ENCODE measurements at places on chromosomes 2 and 18.

- no peak for DNase-seq
These were observed 22.5 kb downstream of the BIRC6 start for GRCh38 chr2:32379352-32379751.

- DNase-seq: no peak
These were observed 49.7 kb upstream of the ST3GAL5 start for GRCh38 chr2:85938456-85938855.

DNA sequence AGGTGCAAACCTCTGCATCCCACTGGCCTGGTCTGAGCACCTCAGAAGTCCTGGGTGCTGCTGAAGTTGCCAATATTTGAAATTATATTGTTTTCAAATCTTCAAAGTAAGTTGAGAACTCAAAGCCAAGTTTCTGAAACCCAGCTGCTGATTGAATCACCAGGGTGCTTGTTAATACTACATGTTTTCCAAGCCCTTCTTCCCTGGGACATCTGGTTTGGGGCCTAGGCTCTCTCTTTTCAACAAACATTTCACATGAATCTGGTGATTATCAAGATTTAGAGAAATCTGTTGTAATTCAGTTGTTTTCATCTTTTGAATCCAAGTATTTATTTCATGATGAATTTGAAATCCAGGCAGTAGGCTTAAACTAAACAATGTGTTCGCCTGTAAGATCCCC lies 24.4 kb downstream of the MLPH start:
- no peak for DNase-seq

DNA sequence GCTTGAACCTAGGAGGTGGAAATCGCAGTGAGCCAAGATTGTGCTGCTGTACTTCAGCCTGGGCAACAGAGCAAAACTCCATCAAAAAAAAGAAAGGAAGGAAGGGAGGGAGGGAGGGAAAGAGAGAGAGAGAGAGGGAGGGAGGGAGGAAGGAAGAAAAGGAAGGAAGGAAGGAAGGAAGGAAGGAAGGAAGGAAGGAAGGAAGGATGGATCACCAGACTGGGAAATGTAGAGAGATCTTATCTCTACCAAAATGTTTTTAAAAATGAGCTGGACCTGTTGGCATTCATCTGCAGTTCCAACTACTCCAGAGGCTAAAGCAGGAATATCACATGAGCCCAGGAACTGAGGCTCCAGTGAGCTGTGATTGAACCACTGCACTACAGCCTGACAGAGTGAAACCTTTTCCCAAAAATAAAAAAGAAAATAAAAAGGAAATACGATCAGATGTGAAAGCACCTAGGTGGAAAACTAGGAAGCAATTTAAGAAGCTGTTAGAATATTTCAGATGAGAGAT lies 239.4 kb downstream of the CDH7 start:
- no peak for DNase-seq

DNA sequence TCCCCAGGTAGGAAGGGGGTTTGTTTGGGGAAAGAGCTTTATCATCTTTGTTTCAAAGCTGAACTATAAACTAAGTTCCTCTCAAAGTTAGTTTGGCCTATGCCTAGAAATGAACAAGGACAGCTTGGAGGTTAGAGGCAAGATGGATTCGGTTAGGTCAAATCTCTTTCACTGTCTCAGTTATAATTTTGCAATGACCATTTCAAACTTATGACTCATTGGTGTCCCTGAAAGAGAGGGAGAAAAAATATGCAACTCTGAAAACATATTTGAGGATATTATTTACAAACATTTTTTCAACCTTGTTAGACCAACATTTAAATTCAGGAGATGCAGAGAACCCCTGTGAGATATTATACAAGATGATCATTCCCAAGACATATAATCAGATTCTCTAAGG lies 95.7 kb downstream of the EFEMP1 start:
- DNase-seq: no peak

DNA sequence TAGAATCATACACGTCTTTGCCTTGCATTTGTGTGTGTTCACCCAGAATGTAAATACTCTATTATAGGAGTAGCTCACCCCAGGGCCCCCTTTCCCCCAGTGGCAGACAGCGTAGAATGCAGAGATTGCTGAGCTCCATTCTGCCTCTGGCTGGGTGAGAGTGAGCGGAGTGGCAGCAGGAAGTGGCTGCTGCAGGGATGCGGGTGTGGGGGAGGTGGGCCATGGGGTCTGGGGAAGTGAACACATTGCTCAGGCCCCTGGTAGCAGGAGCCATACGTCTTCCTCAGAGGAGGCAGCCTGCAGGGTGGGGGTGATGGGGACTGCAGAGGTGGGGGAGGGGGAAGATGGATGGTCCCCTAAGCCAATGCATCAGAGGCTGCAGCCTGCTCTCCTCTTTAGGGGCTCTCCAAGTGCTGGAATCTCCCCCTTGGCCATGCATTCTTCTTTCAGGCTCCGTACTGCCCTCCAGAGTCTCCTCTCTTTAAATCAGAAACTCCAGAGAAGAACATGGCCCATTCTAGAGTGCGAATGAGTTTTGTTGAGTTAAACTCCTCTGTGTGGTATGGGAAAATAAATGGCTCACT lies 72.2 kb downstream of the CELF4 start:
- DNase-seq: no peak
